MCF 10A (cell line): ENCODE measurements at places on chromosomes 7 and 10. TPM values are rescaled to one million over a fixed set of nuclear protein-coding genes. Genes with fewer than 3 reads are reported as not detected.

CUBN gene
- total RNA-seq, result 1.2 and 1.3 TPM in 2 replicates

H2BK1 gene
- total RNA-seq, result not detected in 2 replicates

SCD gene
- total RNA-seq, result 101 and 179 TPM in 2 replicates

ADARB2 gene
- 0.52 and 0.96 TPM in 2 replicates for total RNA-seq

MACC1 gene
- total RNA-seq, result 0.02 and 0.14 TPM in 2 replicates

GIMAP6 gene
- total RNA-seq, result not detected in 2 replicates

UPK3B gene
- 1.0 and 1.1 TPM in 2 replicates for total RNA-seq

PDE1C gene
- 0.14 and 0.27 TPM in 2 replicates for total RNA-seq

DDX56 gene
- total RNA-seq, result 104 and 105 TPM in 2 replicates
